ENCODE measurements at places on chromosomes 16 and 17. TPM values are rescaled to one million over a fixed set of nuclear protein-coding genes. Genes with fewer than 3 reads are reported as not detected.

Gene OR1A1
- total RNA-seq = not detected

Gene PCGF2
- total RNA-seq = 9.1 TPM

Gene OR3A2
- total RNA-seq = not detected

Gene LGALS9B
- total RNA-seq = 12.7 TPM

Gene BICDL2
- 124 TPM for total RNA-seq

DNA sequence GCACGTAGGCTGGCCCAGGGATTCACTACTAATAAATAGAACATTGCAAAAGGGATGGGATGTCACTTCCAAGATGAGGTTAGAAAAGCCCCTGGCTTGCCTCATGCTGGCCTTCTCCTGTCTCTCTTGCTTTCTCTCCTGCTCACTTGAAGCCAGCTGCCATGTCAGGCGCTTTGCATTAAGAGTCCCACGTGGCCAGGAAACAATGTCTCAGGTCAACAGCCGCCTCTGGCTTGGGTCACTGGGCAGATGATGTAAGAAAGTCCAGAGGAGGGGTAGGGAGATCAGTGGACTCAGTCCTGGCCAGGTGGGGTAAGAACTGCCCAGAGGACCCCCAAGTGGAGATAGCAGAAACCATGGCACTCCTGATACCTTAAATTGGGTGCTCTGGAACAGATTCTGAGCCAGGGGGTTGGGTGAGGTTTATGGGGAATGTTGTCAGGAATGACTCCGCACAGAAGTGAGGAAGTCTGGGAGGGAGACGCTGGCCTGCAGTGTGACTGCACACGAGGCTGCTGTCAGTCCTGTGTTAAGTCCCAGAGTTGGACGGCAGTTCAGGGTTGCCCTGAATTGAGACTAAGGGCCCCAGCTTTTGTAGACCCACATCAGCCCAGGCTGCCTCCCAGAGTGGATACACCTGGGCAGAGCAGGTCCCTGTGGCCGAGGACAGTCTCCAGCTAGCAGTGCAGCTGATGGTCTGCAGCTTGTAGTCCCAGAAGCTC is 17.7 kb downstream of the C16orf82 start:
- no peaks in the 10 kb centered on the region for H3K36me3 ChIP-seq
- H3K27me3 ChIP-seq = peaks cover 25% of the 10 kb centered on the region
- no peak overlapping the region for H3K27ac ChIP-seq
- no peaks in the 10 kb centered on the region for H3K4me1 ChIP-seq
- H3K4me3 ChIP-seq = no peak overlapping the region
- no peak for DNase-seq

DNA sequence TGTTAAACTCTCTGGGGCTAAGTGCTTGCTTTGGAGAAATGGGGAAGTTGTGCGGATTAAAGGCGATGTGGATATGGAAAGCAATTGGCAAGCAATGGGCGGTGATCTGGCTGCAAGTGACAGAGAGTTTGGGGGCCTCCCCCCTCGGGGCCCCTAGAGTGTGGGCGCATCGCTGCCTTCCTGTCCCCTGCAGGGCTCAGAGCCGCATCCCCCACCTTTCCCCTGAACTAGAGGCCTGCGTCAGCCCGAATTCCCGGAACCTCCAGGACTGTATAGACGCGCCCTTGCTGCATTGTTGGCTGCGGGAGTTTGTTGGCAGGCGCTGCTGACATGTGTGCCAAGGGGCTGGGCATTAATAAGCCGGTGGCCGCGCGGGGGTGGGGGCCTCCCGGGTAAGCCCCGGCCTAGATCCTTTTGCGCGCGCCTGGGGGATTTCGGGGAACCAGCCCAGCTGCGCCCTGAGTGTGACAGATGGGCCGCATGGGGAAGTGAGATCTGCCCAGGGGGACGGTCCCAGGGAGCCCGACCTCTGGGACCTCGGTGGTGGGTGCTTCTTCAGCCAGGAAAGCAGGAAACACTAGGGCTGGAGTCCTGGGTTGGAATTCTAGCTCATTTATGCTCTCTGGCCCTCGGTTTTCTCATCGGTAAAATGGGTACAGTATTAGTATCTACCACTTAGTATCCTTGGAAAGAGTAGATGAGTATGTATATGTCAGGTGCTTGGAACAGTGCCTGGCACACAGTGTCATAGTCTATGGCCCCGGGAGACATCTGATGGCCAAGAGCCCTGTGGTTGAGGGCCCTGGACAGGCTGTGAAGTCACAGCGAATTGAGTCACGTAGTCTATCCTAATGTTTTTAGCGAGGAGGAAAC is 1.0 kb downstream of the EEF2K start:
- H3K36me3 ChIP-seq = no peaks in the 10 kb centered on the region
- DNase-seq = peak; percentile 82
- peak overlapping the region; percentile 95 for H3K27ac ChIP-seq
- peaks cover 44% of the 10 kb centered on the region for H3K4me1 ChIP-seq
- H3K27me3 ChIP-seq = no peaks in the 10 kb centered on the region
- peak overlapping the region; percentile 95 for H3K4me3 ChIP-seq

DNA sequence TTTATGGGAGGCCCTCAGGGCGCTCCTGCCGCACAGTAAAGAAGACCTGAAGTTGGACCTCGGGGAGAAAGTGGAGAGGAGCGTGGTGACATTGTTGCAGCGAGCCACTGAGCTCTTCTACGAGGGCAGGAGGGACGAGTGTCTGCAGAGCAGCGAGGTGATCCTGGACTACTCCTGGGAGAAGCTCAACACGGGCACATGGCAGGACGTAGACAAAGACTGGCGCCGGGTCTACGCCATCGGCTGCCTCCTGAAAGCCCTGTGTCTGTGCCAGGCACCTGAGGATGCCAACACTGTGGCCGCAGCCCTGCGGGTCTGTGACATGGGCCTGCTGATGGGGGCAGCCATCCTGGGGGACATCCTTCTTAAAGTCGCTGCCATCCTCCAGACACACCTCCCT is 6.8 kb downstream of the KDM8 start:
- DNase-seq = no peak
- no peaks in the 10 kb centered on the region for H3K4me1 ChIP-seq
- no peaks in the 10 kb centered on the region for H3K27me3 ChIP-seq
- no peak overlapping the region for H3K4me3 ChIP-seq

DNA sequence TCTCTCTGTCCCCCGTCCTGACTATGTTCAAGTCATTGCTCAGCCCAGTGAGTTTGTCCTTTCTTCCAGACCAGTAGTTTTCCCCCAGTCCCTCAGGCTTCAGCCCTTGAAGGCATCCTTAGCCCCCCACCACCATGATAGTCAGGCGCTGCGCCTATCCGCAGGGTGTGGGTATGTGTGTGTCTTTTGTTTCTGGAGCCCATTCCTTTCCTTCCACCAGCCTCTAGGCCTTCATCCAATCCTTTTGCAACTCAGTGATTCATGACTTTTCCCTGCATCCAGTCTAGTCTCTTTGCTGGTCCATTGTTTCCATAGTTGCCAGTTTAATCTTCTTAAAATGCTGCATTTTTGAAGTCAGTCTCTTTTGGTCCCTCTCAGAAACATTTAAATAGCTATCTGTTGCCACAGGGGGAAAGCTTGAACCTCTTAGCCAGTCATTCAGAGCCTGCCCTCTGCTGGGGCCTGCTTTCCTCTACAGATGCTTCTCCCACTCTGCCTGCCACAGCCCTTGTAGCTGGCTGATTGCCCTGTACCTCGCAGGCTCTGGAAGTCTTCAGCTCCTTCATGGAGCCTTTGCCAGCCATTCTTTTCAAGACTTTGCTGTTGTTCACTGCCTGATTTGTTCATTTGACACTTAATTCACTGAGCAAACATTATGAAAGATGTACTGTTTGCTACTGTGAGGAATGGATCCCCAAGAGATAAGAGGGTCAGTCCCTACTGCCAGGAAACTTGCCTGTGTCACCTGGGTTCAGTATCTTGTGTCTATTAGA is 55.9 kb upstream of the ADCY7 start:
- peaks cover 32% of the 10 kb centered on the region for H3K4me1 ChIP-seq
- DNase-seq = peak; percentile 82
- peak overlapping the region; percentile 68 for H3K27ac ChIP-seq
- H3K4me3 ChIP-seq = no peak overlapping the region
- H3K27me3 ChIP-seq = no peaks in the 10 kb centered on the region

DNA sequence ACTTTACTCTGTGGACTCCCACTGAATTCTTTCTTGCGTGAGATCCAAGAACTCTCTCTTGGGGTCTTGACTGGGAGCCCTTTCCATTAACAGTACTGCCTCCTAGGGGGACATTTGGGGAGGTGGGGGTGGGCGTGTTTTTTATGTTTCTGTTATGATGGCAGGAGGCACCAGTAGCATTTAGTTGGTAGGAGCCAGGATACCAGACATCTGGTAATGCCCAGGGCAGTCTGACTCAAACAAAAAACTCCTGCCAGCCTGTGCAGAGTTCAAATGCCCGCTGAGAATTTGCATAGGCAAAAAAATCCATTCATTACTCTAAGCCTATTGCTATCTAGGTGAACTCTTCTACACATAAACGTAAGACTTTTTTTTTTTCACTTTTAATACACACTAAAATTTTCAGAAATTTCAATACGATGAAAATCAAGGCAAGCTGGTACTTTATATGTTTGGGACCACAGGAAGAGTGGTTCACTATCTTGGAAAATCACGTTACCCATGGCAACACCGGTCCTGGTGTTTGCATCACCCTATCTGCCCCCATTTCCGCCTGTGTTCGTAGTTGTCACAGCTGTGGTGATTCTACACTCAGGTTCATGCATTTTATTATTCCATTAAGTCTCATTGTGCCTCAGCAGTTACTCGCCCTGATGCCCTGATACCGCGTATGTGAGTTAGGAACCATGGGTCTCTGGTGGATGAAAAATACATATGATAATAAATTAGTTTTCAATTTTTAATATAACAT is 121.1 kb upstream of the XYLT1 start:
- no peaks in the 10 kb centered on the region for H3K27me3 ChIP-seq
- no peaks in the 10 kb centered on the region for H3K4me1 ChIP-seq
- DNase-seq = no peak
- H3K27ac ChIP-seq = no peak overlapping the region
- H3K36me3 ChIP-seq = no peaks in the 10 kb centered on the region

GRCh38 chr17:74840989-74841666 is 18.6 kb downstream of the GRIN2C start:
- peak; percentile 30 for DNase-seq
- H3K4me3 ChIP-seq = no peak overlapping the region
- no peak overlapping the region for H3K27ac ChIP-seq
- H3K4me1 ChIP-seq = peaks cover 14% of the 10 kb centered on the region

DNA sequence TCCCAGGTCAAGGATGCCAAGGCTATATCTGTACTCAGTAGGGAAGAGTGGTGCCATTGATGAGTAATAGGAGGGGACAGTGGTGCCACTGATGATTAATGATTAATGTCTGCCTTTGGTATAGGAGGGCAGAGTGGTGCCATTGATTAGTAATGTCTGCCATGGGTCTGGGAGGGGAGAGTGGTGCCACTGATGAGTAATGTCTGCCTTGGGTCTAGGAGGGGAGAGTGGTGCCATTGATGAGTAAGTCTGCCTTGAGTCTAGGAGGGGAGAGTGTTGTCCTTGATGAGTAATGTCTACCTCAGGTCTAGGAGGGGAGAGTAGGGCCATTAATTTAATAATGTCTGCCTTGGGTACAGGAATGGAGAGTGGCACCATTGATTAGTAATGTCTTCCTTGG is 507.8 kb upstream of the EEF2KMT start:
- H3K4me3 ChIP-seq = no peak overlapping the region
- DNase-seq = no peak
- H3K27me3 ChIP-seq = no peaks in the 10 kb centered on the region
- no peaks in the 10 kb centered on the region for H3K36me3 ChIP-seq
- H3K27ac ChIP-seq = no peak overlapping the region

GRCh38 chr16:82400046-82400445 is 226.7 kb upstream of the CDH13 start:
- DNase-seq = no peak
- H3K4me3 ChIP-seq = no peak overlapping the region
- H3K4me1 ChIP-seq = no peaks in the 10 kb centered on the region
- H3K27me3 ChIP-seq = no peaks in the 10 kb centered on the region
- H3K36me3 ChIP-seq = no peaks in the 10 kb centered on the region

- no peaks in the 10 kb centered on the region for H3K36me3 ChIP-seq
- no peak for DNase-seq
- H3K27ac ChIP-seq = no peak overlapping the region
- no peaks in the 10 kb centered on the region for H3K4me1 ChIP-seq
- H3K4me3 ChIP-seq = no peak overlapping the region
Observed at GRCh38 chr17:79137789-79138165, 63.2 kb downstream of the ENGASE start.

- no peaks in the 10 kb centered on the region for H3K4me1 ChIP-seq
- H3K36me3 ChIP-seq = peaks cover 78% of the 10 kb centered on the region
- no peak overlapping the region for H3K4me3 ChIP-seq
- no peaks in the 10 kb centered on the region for H3K27me3 ChIP-seq
- DNase-seq = no peak
Observed at GRCh38 chr16:70553645-70554044, 30.0 kb downstream of the SF3B3 start.

DNA sequence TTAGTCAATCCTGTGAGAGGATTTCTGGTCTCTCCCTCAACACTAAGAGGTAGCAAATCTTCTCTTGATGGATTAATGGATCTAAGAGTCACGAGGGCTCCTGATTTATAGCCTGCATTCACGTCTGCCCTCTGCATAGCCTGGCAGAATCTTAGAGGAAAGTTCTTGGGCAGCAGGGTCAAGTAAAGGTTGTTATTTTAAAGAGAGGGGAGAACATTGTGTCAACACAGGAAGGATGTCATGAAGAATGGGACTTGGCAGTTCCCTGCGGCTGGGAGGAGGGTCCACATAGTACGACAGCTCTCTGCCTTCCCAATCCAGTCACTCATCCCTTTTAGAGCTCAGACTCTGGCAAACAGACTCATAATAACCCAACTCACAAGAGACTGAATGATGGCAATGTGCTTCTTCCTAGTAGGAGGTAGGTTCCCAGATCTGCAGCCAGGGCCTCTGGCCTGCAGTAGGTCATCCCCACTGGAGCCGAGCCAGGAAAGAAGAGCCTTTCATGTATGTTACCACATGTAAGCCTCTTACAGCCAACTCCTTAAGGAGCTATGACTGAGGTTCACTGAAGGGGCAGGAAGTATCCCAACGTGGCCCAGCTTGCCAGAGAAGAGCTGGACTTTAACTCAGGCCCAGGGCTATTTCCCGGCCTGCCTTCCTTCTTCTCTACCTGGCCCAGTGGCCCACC is 25.4 kb upstream of the RPTOR start:
- H3K27ac ChIP-seq = no peak overlapping the region
- H3K36me3 ChIP-seq = no peaks in the 10 kb centered on the region
- no peak overlapping the region for H3K4me3 ChIP-seq

- no peak overlapping the region for H3K27ac ChIP-seq
- H3K36me3 ChIP-seq = no peaks in the 10 kb centered on the region
- no peak for DNase-seq
- no peaks in the 10 kb centered on the region for H3K27me3 ChIP-seq
Observed at GRCh38 chr16:82874271-82874670, 247.5 kb downstream of the CDH13 start.

- DNase-seq = no peak
- H3K36me3 ChIP-seq = no peaks in the 10 kb centered on the region
- H3K27me3 ChIP-seq = no peaks in the 10 kb centered on the region
- no peak overlapping the region for H3K27ac ChIP-seq
Observed at GRCh38 chr16:83627996-83628395, 179.8 kb upstream of the HSBP1 start.

DNA sequence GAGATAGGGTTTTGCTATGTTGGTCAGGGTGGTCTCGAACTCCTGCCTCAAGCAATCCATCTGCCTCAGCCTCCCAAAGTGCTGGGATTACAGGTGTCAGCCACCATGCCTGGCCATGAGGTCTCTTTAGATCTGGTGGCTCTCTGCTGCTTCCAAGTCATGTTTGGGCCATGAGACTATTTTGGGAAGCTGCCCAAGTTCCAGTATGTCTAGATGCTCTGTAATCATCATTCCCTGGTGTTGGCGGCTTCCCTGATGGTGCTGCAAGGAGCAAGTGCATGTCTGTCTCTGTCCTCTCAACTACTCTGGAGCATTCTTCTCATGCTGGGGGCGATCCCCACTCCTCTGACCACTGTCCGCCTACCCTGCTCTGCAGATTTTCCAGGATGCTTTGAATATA is 6.4 kb upstream of the ODF4 start:
- peaks cover under 1% of the 10 kb centered on the region for H3K27me3 ChIP-seq
- no peak overlapping the region for H3K27ac ChIP-seq
- no peak overlapping the region for H3K4me3 ChIP-seq

Data from transverse colon (tissue), 4 donors.